Femur (tissue), 1 donor: ENCODE measurements at places on chromosomes 3 and 15.

DNA sequence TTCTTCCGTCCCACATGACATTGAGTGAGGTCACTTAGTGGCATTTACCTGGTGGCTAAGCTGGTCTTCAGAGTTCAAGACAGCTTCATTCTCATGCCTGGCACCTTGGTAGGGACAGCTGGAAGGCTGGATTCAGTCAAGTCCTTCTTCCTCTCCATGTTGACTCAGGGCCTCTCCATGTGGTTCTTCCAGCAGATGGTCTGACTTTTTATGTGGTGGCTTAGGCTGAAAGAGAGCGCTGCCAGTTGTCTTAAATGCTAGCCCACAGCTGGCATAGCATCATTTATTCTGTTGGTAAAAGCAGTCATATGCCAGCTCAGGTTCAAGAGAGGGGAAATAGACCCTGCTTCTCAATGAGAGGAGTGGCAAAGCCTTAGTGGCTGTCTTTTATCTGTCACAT is 53.0 kb upstream of the CTDSPL start:
- DNase-seq = no peak

DNA sequence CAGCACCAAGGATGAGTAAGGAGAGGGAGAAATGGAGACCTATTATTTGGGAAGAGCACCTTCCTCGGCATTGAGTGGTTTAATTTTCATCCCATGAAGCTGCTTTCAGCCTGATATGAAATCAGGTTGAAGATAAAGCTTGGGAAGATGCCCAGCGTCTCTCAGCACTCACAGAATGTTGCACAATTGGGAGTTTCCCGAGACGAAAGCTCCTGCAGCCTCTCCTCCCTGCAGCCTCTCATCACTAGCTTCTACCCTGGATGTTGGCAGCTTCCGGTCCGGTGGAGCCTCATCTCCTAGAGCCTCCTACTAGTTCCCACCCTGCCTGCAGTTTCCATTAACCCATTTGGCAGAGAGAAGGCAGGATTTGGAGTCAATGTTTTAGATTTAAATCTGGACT is 40.3 kb downstream of the EDEM1 start:
- no peak for DNase-seq

GRCh38 chr3:157128771-157129681 is 30.9 kb downstream of the CCNL1 start:
- DNase-seq = no peak

DNA sequence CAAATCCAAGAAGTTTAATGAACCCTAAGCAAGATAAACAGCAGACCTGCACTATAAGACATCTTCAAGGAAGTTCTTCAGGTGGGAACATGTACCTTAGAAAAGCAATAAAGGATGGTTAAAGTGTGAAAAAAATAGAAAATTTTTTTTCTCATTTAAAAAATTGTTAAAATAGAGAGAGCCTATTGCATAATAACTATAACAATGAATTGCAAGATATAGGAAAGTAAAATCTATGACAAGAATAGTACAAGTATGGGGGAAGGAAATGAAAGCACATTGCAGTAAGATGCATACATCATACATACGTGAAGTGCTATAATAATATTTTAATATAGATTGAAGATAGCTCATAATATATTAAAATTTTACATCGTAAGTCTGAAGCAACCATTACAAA is 310.1 kb upstream of the KCNMB2 start:
- no peak for DNase-seq

- no peak for DNase-seq
These were observed 7.1 kb downstream of the SPTBN5 start for GRCh38 chr15:41886741-41887140.

DNA sequence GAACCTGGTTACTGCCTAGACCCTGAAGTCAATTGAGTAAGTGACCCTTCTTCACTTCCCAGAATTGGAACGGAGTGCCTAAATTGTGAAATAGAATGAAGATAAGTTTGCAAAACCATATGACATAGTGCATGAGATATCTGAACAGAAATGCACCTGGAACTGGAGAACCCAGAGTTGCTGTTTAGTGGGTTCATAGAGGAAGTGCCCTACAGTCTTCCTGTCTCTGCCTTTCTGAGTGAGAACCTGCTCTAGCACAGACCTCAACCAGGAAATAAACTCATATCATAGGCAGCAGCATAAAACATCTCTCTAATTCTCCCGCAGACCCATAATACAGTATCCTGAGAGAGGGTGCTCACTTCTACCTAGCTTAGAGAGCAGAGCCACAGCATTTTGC is 82.9 kb downstream of the EOMES start:
- DNase-seq = no peak

DNA sequence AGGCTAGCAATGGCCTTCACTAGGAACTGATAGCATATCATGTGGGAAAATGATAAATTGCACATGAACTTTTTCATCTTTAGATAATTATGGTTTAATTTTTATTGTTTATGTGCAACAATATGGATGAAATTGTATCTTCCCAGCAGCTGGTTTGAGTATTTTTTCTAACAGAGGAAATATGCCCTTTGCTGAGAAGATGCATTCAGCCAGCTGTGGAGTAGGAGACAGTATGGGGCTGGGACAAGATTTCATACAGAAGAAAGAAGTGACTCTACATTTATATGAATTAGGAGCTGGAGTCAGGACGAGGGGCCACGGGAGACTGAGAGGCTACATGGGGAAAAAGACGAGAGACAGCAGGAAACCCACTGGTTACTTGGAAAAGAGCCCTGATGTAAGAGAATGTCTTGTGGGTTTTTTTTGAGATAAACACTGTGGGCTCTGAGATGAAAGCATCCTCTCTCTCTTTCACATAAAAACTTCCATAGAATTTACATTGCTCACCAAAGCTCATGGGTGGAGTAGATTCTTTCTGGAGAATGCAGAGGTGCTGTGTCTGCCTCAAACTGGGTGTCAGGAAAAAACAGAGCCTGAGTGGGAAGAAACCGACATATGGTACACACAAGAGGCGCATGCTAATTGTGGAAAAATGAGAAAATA is 115.2 kb upstream of the PDZRN3 start:
- no peak for DNase-seq

- no peak for DNase-seq
These were observed 79.4 kb downstream of the LPP start for GRCh38 chr3:188233320-188233719.

DNA sequence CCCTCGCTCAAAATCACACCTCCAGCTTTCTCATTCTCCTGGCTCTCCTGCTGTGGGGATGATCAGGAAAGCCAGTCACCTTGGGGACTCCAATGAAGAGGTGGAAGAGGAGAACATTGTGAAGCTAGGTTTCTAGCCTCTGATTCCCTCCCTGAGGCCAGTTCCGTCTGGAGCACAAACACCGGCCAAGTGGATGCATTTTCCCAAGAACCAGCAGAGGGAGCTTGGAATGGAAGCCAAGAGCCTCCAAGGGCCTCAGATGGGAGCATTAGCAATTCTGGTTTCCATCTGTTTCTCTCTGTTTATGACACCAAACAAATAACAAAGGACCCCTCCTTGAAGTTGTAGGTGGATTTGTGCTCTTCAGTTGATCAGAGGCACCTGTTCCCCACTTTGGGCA is 40.6 kb upstream of the NMNAT3 start:
- DNase-seq = no peak

DNA sequence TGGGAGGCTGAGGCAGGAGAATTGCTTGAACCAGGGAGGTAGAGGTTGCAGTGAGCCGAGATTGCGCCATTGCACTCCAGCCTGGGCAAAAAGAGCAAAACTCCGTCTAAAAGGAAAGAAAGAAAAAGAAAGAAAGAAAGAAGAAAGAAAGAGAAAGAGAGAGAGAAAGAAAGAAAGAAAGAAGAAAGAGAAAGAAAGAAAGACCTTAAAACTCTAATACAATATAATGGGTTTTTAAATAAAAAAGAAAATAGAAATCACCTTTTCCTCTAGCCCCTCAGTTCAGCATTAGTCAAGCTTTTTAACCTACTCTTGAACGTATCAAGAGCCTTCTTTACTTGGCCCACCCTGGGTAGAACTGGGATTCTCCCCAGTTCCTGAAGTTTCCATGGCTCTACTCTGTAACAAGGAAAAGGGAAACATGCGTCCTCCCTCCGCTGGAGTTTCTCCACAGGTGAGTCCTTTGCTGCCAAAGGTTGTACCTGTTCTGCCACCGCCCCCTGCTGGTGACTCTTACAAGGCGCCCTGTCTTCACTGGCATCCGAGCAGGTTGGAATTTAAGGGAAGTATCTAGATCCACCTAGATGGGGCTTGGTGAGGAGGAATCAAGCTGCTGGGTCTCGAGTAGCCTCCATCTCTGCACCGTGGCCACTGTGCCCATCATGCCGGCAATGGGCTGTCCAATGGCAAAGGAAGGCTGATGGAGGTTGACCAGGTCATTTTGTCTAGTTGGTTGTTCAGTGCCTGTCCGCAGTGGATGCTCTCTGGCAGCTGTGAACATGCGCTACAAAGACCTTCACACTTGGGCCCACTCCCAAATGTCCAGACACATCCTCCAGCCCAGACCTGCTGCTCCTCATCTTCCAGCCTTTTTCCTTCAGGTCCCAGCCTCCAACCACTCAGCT is 20.6 kb upstream of the EPHB3 start:
- peak; percentile 64 for DNase-seq

DNA sequence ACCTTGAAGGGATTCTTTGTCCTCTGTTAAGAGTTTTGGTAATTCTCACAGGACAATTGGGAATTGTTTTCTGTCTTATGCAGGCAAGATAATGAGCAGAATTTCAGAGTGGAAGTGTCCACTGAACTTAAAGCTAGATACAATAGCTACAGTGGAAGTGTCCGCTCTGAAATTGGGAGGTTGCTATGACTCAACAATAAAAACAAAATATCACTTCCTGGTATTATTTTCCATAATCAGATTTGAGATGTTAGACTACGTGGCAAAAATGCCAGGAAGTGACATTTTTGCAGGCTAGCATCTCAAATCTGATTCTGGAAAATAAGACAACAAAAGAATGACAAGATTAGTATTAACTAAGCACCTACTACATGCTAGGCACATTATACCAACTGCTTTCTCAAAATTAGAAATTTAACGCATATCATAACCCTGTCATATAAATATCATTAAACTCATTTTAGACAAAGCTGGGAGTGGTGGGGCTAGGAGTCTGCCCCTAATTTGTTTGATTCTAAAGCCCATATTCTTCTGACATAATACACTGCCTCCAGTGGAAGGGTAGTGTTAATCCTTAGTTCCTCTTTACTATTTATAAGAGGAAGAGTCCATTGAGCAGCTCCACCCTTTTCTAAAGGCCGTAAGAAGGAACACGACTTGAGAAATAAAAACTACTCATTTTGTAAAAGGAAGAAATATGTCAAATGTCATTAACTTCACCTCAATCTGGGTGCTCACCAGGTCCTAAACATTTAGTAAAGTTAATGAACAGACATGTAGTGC is 266.9 kb upstream of the STT3B start:
- DNase-seq = no peak

- DNase-seq = no peak
These were observed 10.8 kb upstream of the TNFAIP8L3 start for GRCh38 chr15:51105430-51106016.

GRCh38 chr15:75104804-75105557 is 81.6 kb downstream of the PPCDC start:
- peak; percentile 81 for DNase-seq

- no peak for DNase-seq
These were observed 151.3 kb downstream of the CADPS start for GRCh38 chr3:62723914-62724217.

DNA sequence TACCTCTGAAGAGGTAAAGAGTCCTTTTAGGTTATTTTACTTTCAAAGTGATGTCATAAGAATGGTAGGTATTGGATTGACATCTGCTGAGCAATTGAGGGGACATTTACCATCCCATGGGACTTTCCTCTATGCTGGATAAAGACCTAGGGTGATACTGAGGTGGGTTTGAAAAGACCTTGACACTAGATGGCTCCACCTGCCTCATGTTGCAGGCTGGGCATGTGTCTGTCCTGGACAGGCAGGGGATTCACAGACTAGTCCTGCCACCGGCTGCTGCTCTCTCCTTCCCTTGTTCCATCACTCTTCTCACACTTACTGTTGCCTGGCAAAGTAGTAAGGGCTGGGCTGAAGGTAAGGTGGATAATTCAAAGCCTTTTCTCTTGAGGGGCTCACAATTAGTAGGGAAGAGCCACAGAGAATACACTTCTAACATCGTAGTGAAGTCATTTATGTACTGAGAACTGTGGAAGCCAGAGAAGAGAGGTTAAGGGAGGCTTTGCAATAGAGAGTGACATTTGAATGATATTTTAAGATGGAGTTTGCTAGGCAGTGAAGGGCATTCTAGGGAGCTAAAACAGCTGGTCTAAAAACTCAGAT is 27.7 kb downstream of the TRAK1 start:
- no peak for DNase-seq

DNA sequence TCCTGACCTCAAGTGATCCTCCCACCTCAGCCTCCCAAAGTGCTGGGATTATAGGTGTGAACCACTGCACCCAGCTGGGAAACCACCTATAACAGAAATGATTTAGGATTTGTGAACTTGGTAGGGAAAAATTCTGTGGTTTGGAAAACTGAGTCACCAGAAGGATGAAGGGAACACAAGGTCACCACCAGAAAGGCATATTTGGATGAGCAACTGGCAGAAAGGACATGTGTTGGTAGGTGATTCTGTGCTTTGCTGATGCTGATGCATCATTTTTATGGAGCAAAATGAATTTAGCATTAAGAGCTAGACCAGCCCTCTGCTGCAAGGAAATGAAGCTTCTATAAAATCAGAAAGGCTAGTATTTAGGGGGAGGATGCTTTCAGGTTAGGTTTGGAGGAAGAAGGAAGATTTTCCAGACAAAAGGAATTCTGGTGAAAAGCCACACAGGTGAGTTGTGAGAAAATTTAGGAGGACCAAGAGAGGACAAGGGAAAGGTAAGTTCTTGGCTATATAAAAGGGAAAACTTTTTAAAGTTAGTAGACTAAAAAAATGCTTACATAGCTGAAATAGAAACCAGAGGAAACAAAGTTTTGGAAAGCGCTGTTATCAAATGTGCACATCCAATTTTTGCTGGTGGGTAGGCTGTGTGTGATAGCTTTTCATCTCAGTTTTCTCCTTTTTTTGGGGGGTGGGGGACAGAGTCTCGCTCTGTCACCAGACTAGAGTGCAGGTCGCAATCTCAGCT is 3.6 kb downstream of the PXK start:
- DNase-seq = no peak
